ENCODE measurements at places on chromosomes 7 and 10.

DNA sequence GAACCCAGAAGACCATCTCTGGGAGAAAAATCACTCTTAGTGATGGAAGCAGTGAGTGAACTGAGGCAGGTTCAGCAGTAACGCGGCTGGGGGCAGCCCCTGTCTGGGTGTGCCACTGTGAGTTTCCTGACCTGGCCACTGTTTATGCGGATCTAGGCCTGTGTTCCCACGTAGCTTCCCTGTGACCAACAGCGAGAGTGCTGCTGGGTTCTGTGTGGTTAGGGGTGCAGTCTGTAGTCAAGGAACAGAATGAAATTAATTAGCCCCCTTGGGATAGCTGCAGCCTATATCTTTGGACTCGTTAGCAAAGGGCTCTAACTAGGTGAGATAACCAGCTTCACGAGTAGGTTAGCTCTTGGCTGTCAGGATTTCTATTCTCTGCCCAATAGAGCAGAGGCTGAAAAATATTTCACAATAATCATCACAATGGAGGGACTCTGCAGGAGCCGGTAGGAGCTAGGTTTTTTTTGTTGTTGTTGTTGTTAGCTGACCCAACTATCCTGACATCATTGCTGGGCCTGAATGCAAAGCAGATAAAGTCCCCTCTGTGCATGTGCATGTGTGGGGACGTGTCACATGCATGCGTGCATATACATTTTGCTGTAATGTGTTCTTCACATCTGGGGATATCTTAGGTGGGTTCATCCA is 164.9 kb downstream of the TMEM178B start:
- no peak for DNase-seq

GRCh38 chr10:34758447-34758996 is 56.6 kb downstream of the PARD3 start:
- DNase-seq = no peak

- no peak for DNase-seq
These were observed 111.6 kb upstream of the INSYN2A start for GRCh38 chr10:127308031-127308430.

GRCh38 chr7:116978006-116978405 is 24.7 kb downstream of the ST7 start:
- no peak for DNase-seq

GRCh38 chr7:157032644-157033482 is 22.4 kb upstream of the MNX1 start:
- no peak for DNase-seq

GRCh38 chr10:86829472-86829871 is 73.1 kb downstream of the BMPR1A start:
- no peak for DNase-seq

- no peak for DNase-seq
These were observed 95.1 kb downstream of the SLIT1 start for GRCh38 chr10:97090644-97091043.

DNA sequence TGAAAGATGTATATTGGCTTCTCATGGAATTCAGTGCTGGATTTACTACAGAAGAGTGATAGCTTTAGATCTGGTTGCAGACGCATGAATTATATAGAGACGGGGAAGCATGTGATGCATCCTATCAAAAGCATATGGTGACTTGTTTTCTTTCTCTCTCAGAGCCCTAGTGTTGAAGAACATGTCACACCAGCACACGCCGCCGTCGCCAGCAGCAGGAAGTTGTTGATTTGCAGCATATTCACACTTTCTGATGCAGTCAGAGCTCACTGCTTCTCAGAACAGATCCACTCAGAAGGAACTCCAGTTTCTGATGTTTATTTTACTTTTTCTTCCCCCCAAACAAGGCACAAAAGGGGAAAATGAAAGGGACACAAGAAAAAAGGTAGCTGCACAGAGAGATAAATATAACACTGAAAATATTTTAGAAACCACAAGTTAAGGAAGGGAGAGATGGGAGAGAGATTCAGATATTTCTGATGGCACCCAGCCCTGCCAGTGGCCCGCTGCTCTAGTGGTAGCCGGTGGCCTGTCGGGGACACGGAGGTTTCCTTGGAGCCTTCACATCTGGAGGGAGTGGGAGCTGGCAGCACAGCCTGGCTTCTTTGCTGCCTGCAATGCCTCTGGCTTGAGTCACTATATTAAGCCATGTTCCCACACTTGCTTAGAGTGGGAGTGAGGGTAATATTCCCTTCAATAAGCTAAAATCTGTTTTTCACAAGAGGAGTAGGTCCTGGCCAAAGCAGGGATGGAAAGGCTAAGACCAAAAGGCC is 123.2 kb downstream of the NRP1 start:
- DNase-seq = no peak

DNA sequence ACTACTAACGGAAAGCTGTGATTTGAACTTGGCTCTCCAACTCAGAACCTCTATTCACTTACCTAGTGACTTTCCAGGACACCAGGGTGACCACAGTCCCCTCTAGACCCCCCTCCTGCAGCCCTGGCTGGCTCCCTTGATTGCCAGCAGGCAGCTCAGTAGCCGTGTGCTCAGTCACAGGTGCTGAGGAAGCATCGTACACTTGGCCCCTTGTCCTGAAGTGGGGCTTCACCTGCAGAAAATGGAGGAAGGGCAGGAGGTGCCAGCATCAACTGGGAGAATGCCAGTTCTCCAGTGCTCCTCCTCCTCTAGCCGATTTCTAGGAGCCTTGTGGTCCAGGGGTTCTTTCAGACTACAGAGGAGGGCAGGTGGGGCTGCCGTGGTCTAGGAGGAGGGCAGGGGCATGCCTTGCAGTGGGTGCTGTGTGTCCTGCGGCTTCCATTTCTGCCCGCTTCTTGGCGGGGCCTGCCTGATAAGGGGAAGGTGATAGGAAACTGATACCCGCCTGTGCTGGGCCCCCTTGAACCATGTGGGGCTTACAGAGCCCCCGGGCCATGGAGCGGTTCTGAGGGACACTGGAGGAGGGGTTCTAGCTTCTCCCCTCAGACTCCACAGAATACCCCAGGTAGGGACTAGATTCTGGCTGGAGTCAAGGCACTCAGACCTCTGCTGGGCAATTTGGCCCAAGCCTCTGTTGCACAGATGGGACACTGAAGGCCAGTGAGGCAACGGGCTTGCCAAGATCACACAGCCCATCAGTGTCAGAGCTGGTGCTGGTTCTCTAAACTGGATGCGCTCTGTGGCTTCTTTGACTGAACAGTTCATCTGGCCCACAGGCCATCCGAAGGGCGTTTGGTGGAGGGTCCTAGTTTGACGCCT is 14.0 kb downstream of the FAM241B start:
- DNase-seq = no peak

- DNase-seq = no peak
These were observed 45.8 kb downstream of the THSD7A start for GRCh38 chr7:11786186-11786585.

GRCh38 chr7:132116369-132116768 is 459.9 kb downstream of the PLXNA4 start:
- DNase-seq = no peak

- no peak for DNase-seq
These were observed 13.0 kb downstream of the STK32C start for GRCh38 chr10:132294561-132295318.

- DNase-seq = no peak
These were observed 111.2 kb upstream of the BET1 start for GRCh38 chr7:94115316-94115715.

GRCh38 chr7:108091461-108091831 is 38.7 kb downstream of the LAMB4 start:
- no peak for DNase-seq

GRCh38 chr7:30450983-30451497 is 27.5 kb downstream of the NOD1 start:
- DNase-seq = no peak

- no peak for DNase-seq
These were observed 152.5 kb downstream of the SLC25A13 start for GRCh38 chr7:96169439-96169838.

DNA sequence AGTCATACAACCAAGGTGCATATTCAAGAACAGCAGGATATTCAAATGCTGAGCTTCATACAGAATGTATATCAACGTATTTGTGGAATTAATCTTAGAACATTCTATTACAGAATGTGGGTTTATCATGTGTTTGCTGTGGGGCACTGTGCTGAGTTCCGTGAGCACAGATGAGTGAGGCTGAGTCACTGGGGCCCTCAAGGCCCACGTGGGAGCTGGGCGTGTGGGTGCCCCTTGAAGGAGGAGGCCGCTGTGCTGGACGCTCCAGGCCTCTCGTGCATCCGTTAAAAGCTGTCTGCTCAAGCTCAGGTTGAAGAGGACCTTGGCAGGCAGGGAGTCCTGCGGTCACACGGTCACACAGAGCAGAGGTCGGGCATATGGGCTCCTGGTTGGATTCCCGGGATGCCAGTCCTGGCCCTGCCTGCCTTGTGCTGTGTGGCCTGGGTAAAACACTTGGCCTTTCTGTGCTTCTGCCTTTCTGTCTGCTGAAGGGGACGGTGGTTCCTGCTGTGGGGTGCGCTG is 70.1 kb downstream of the GLRX3 start:
- no peak for DNase-seq

DNA sequence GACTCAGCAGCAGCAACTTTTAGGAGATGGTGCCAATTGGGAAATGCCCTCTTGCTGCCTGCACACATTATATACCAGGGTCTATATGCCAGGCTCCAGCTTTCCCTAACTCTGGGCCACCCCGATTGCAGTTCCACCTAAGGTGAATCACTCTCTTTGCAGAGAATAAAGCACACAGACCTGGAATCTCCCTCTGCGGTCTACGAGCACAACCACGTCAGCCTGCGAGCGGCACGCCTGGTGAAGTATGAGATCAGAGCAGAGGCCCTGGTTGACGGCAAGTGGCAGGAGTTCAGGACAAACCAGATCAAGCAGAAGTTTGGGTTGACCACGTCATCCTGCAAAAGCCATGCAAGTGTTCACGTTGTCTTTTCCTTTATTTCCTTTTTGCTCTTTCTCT is 38.2 kb upstream of the PLEKHA1 start:
- DNase-seq = no peak

DNA sequence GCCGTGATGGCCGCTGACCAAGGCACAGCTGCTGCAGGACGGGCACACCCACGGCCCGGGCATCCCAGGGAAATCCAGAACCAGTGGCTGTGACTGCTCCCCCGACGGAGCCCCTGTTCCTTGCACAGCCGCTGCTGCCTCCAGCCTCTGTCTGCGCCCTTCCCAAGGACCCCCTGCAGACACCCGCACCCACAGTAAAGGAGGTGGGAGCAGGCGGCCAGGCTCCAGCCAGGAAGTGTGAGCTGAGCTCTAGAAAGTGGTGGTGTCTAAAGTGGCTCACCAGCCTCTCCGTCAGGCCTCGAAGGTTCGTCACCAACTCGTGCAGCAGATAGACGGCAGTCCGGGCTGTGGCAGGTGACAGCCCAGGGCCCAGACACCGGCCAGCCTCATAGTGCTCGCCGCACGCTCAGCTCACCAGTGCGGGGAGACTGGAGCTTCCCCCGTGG is 306.7 kb downstream of the DNAJB6 start:
- no peak for DNase-seq

- no peak for DNase-seq
These were observed 204.4 kb upstream of the TMEM72 start for GRCh38 chr10:44706745-44707144.

DNA sequence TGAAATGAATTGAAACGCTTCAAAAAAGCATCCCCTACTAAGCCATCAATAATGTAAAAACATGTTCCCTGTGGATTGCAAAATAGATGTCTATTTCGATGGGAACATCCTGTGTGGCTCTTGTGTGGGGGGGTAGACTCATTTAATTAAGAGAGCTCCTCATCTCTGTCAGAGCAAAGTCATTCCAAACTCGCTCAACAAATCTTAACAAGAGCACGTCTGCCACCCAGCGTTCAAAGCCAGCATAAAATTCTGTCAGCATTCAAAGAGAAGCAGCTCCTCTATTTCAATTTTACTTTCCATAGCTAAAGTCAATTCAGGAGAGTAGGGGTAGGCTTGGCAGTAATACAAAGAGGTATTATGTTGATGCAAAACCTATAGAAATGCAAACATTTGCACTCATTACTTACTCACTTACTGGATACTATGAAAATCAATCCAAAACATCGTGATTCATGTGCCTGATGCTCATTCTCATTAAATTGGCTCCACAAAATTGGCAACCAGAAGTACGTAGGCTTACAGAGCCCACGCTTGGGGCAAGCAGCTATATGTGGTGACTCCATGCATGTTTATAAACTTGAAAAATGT is 114.9 kb downstream of the IPMK start:
- no peak for DNase-seq

GRCh38 chr10:69503896-69504265 is 52.6 kb downstream of the TSPAN15 start:
- no peak for DNase-seq

GRCh38 chr7:31443457-31443856 is 70.4 kb upstream of the ITPRID1 start:
- DNase-seq = no peak

- no peak for DNase-seq
These were observed 302 bp upstream of the EN2 start for GRCh38 chr7:155457544-155458110.

DNA sequence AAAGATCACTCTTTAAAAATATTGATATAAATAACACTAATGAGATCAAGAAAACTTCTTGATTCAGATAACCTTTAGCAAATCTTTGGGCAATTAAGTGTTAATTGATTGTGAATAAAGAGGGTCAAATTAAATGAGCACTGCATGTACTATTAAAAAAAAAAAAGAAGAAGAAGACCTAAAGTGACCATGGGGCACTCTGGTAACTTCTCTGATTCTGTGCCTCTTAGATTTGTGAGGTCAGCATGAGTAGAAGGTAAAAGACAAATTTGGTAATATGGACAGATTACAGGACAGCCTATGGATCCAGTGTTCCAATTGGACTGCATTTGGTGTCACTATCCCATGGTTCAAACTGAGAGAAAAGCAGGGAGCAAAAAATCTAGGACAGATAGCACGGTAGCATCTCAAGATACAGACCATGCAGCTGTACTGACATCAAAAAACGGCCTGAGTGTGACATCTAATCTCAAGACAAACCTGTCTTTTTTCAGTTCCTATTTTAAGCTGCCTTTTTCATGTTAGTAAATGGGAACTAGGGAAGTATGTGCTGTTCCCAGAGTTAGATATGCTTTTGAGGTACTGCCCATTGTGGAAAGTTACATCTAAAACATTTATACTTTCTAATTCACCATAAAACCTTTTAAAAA is 128.0 kb downstream of the KCND2 start:
- DNase-seq = no peak

DNA sequence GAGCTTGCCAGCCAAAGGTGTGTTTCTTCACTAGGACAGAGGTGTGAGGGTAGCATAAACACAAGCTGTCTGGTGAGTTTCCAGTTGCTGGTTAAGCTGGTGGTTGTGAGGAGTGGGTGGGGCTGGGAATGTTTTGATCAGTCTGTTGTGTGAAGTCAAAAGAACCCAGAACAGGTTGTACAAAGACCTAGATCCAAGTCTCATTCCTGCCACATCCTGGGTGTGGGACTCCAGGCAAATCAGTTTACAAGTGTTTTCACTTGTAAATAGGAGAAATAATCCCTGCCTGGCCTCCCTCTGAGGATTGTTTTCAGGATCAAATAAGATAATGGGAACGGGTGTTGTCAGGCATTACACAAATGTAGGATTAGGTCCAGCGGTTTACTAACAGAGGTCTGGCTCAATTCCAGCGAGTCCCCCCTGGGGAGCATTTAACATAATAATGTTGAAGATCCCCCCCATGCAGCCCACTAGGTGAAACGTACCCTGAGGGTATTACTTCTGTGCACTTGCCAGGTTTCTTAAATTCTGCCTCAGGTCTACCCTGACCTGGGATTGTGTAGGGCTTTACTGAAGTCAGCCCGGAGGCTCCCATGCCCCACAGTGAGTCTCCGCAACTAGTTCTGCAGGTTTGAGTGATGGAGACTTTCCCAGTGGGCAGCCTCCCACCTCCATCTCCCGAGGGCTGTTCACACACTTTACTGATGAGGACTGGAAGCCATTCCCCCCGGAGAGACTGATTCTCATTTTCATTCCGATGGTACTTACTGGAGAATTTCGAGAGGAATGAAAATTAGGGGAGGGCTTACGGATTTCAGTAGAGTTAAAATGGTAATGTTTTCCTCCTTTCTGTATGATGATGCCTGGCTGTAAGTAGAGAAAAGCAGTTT is 2.7 kb upstream of the FRAT2 start:
- DNase-seq = no peak

Measured in stimulated activated CD4-positive, alpha-beta T cell treated with anti-CD3 and anti-CD28 coated beads, Interleukin-1b, Interleukin-23, amount 100 ng/mL, for 1 hour (primary cell).